ENCODE measurements at places on chromosomes 6 and 20.

DNA sequence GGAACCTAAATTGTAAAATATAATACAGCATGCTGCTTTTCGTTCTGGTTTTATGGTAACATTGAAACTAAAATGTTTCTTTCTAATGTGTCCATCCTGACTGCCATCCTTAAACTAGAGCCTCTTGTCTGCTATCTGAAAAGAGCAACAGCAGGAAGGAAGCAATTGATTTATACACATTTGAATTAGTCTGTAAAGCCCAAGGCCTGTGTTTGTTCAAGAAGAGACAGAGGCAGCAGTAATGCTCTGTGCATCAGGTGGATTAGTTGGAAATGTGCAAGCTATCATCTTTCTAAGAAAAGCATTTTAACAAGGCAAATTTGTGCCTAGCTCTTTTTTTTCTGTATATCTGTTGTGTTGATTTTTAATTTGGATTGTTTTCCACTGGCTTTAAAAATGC lies 128.6 kb downstream of the SCAF8 start:
- DNase-seq, result no peak

DNA sequence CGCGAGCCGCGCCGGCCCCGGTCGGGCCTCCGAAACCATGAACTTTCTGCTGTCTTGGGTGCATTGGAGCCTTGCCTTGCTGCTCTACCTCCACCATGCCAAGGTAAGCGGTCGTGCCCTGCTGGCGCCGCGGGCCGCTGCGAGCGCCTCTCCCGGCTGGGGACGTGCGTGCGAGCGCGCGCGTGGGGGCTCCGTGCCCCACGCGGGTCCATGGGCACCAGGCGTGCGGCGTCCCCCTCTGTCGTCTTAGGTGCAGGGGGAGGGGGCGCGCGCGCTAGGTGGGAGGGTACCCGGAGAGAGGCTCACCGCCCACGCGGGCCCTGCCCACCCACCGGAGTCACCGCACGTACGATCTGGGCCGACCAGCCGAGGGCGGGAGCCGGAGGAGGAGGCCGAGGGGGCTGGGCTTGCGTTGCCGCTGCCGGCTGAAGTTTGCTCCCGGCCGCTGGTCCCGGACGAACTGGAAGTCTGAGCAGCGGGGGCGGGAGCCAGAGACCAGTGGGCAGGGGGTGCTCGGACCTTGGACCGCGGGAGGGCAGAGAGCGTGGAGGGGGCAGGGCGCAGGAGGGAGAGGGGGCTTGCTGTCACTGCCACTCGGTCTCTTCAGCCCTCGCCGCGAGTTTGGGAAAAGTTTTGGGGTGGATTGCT lies 1.3 kb downstream of the VEGFA start:
- no peak for DNase-seq

GRCh38 chr6:73285674-73286283 lies 22.8 kb upstream of the KHDC1 start:
- no peak for DNase-seq

DNA sequence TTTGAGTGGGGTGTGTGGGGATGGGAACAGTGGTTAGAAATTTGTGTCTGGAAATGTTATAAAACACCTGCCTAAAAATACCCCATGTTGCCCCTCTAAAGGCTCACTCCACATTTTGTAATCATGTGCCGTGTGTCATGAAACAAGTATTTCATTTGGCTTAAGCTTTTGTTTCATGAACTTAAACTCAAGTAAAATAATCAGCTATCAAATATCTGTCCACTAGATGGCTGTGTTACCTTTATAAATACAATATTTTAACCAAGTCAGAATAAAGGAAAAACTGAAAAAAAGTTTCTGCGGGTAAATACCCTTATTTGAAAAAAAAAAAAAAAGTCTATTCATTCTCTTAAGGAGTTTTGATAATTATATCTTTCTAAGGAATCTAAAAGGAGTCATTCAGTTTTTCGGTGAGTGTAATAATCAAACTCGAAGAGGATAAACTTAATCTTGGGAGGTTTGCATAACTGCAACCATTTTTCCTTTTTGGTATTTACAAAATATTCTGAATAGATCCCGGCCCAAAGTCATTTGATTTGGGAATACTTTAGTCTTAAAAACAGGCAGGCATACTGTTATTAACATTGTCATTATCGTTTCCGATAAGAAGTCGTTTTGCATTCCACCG lies 29.9 kb upstream of the MTRF1L start:
- DNase-seq, result no peak

DNA sequence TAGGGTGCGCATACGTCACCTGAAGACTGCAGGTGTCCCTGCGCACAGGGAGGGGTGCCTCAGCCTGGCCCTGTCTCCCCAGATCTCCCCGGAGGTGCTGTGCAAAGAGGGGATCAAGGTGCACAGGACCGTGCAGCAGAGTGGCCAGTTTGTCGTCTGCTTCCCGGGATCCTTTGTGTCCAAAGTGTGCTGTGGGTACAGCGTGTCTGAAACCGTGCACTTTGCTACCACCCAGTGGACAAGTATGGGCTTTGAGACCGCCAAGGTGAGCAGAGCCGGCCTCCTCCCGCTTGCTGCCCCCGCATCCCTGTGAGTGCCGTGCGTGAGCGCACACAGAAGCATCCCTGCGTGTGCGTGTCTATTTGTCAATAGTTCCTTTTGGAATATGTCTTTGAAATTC lies 150.7 kb downstream of the DTNBP1 start:
- no peak for DNase-seq

DNA sequence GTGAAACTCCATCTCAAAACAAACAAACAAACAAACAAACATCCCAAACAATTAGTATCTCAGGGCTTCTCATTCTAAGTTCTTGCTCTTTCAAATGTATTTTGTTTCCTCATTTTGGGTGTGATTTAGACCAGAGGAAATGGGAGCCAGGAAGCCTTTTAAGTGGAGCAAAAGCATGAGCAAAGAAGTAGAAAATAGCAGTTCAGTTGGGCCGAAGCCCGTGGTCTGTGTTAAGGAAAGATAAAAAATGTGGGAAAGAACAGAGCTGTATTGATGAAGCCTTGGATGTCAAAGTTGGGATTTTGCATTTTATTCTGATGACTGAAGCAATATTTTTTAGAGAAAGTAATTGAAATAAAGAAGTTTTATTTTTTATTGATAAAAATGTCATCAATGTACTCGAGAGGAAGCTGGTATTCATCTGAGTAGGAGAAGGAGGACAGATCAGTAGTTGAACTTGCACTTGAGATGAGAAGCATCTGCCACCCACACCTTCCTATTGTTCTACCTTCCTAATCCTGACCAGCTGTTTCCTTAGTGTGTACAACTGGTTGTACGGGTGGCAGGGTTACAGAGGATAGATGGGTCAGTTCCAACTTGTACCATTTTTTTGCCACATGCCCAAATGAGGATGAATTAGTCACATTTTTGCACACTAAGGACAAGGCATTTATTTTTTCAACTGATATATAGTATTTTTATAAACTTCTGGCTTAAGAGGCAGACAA lies 56.1 kb downstream of the KIAA0408 start:
- DNase-seq, result no peak

DNA sequence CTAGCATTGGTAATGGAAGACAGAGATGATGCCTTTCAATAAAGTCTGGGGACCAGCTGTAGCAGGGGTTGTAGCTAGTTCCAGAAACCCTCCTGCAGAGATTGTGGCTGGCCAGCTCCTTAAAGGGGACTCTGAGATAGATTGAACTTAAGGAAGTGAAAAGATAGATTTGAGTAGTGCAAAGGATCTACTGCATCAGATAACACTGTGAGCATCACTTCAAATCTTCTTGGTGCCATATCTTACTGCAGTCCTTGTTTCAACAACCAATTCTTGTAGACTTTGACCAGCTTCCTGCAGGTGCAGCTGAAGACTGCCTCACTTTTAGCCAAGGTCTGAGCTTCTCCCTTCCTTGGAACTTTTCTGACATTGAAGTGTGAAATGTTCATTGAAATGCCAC lies 14.8 kb upstream of the CEP162 start:
- no peak for DNase-seq

DNA sequence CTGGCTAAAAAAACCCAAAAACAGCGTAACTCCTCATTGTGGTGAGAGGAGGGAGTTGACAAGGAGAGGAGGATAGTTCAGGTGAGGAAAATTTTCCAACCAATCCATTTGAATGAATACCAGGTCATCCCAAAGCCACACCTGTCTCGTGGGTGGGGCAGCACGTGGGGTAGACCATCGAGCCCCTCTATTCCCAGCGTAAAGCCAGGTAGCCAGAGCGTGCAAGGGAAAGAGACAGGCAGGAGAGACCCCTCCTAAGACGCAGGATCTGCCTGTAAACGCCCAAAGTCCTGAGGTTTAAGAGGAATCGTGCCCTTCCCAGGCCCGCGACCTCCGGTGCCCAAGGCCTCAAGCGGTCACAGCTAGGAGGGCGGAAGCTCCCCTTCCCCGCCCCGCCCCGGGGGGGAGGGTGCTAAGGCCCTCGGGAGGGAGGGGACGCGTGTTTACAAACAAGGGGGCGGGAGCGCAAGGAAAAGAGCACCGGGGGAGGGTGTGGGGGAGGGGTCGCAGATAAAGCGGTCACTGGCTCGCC lies 712 bp downstream of the RXRB start:
- peak; percentile 43 for DNase-seq

DNA sequence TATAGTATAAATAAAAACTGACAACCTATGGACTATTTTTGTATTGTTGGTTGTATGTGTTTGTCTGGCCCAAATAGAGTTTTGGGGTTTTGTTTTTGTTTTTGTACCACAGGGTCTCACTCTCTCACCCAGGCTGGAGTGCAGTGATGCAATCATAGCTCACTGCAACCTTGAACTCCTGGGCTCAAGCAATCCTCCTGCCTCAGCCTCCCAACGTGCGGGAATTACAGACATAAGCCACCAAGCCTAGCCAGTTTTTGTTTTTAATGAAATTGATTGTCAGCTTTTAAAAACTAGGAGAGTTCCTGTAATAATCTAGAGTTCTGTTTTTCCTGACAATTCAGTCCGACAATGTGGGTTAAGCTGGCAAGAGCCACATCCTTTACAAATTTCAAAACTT lies 98.7 kb downstream of the ZMYND8 start:
- no peak for DNase-seq

- no peak for DNase-seq
Measured at GRCh38 chr20:4697831-4698221, 23.9 kb upstream of the PRND start.

DNA sequence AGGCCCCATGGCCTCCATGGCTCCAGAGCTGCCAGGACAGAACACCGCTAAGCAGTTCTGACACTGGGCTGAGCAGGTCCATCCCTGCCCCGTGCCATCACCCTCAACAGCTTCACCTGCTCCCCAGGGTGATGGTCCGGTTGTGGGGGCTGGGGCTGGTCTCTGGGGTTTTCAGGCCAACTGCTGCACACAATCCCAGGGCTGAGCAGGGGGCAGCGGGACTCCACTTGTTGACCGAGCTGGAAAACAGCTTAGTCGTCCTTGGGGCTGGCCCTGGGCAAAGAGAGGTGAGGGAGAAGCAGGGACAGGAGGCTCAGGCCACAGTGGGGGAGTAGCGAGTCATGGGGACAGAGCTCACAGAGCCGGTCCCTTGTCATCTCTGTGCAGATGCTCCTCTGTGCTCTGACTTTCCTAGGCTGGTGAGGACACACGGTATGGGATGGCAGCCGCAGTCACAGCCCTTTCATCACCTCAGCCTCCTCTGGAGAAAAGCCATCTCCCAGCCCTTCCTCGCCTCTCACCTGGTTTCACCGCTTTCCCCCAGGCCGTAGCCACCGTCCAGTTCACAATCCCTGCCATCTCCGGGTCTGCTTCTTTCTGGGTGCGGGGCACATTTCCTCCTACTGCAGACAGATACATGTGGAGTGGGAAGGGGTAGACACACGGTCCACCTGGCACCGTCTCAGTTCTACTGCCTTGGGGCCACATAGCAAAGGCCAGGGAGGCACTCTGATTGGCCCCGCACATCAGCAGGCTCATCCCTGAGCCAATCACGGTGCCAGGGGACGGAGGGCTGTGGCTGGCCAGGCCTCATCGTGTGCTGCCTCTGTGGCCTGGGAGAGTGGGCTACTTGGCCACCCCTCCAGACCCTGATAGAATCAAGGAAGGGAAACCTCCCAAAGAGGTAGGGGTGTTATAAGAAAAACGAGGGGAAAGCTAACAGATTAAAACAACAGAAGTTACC lies 19.1 kb downstream of the MDFI start:
- no peak for DNase-seq

GRCh38 chr20:1484438-1485116 lies 6.6 kb downstream of the SIRPB2 start:
- DNase-seq, result no peak

DNA sequence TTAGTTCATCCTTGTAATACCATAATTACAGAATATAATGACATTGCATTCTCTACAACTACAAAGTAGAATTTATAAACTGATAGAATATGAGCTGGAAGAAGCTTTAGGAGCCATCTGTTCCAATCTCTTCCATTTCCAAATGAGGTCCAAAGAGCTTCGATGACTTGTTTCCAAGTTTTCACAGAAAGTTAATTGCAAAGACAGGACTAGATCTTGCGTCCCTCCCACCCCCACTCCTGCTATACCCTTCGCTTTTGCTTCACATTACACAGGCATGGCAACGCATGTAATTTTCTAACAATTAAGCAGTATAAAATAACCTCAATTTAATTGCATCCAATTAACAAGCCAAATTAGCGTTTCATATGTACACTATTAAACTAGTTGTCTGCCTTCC lies 7.0 kb downstream of the HIVEP2 start:
- no peak for DNase-seq

DNA sequence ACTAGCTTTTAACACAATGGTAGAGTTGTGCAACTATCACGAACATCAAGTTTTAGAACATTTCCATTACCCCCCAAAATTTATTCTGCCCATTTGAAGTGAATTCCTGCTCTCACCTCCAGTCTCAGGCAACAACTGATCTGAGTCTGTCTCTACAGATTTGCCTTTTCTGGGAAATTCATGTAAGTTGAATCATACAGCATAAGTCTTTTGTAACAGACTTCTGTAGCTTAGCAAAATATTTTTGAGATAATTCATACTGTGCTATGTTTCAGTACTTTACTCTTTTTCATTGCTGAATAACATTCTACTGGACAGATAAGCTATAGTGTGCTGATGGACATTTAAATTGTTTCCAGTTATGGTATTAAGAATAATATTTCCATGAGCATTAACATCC lies 447.3 kb upstream of the GJE1 start:
- no peak for DNase-seq

DNA sequence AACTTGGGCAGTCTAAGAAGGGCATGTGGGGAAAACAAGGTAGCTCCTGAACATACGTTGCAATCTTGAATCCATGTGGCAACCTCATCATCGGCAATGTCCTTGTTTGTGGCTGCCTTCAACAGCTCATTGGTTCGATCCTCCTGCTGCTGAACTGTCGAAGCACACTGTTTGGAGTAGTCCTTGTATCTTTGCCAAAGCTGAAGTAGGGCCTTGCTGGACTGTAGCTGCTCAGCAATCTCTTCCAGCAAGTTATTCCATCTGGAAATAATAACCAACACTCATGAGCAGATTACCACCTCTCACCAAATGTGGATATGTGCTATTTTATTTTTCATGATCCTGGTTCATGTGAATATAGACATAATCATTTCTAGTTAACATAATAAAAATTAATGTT lies 413.3 kb downstream of the ESR1 start:
- DNase-seq, result no peak
